ENCODE measurements at places on chromosomes 7 and 10.

DNA sequence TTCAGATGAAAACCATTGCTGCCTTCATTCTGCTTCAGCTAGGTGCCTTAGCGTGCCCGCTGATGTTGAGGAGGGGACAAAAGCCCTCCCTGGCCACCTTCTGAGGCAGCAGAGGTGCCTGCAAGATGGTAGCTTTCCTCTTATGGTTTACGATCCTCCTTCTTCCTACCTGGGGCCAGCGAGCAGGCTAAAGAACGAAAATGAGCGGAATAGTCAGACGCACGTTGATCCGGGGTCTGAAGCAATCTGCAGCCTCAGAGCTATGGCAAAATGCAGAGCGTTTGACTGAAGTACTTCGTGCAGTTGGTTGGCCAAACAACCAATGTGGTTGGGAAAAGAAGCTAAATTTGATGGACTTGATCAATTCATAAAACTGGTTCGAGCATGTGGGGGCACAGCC lies 95.5 kb downstream of the GATA3 start:
- DNase-seq: no peak

DNA sequence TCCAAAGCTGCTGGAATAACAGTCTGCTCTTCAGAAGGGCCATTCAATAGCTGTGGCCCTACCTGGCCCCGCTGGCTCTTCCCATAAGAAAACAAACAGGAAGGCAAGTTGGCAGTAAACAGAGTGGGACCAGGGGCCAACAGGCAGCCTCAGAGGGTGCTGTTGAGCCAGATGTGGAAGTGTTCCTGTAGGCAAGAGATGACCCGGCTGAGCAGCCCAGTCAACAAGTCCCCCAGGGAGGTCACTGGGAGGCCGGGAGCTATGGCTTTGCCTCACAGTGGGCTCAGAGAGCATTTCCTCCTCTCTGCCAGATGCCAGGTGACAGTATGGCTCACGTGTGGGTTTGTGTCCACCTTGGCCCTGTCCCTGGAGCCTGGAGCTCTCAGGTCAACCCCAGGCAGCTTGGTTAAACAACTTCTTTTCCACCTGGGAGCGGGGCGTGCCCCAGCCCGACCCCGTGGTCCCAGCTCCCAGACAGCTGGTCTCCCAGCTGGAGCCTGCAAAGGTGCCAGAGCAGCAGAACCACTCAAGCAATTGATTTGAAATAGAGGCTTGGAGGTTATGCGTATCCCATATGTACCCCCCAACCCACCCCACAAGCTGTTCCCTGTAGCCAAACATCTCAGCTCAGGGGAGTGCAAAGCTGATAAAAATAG lies 33.8 kb upstream of the LOXL4 start:
- no peak for DNase-seq

GRCh38 chr10:94430701-94431100 lies 28.4 kb downstream of the TBC1D12 start:
- no peak for DNase-seq

GRCh38 chr7:30371321-30371720 lies 86.9 kb downstream of the ZNRF2 start:
- DNase-seq: no peak

DNA sequence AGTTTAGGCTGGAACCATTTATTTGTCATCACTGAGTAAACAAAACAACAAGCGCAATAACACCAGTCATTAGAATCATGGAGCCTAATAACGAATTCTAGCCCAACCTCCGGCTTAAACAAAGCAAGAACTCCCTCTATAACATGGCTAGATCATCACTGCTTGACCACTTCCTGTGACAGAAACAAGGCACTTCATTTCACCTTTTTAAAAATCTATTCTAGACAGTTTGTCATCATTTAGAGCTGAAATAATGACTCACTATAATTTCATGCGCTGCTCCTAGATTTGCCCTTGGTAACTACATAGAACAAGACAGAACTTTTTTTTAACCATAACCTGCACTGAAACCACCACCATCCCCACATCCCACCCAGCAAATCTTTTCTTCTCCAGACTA lies 81.3 kb downstream of the OSBPL3 start:
- DNase-seq: no peak

- DNase-seq: no peak
Measured at GRCh38 chr7:65980478-65981250, 1.3 kb downstream of the GUSB start.

DNA sequence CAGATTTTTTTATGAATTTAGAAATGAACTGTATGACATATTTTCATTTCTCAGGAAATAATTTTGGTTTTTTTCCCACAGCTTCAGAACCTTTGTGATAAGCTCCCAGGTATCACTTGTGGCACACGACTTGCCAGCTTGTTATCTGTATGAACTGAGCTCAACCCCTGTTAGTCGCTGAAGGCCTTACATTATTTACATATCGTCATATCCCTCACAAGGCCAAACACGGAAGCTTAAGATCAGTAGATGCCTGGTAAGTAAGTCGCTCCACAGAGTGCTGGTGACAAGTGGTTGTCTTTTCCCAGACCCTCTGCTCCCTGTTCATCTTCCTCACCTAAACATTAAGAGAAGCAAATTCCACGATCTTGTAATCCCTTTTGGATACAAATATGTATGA lies 55.2 kb downstream of the RAPGEF5 start:
- DNase-seq: no peak

- DNase-seq: no peak
Measured at GRCh38 chr7:84647797-84648757, 453.5 kb upstream of the SEMA3A start.

DNA sequence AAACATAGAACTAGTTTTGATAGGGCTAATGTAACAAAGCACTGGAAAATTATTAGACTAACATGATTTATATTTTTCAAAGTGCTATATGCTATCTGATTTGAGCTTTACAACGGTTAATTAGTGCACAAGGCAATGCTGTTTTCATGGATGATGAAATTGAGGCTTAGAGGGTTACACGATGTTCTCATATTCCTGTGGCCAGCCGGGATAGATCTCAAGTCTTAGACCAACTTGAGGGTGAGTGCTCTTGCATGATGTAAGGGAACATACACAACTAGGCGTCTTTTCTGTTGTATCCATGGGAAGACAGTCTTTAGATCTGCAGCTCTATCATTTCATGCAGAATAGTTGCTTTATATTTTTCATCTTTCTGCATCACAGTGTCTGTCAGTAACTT lies 4.1 kb downstream of the PRPF18 start:
- no peak for DNase-seq

- DNase-seq: no peak
Measured at GRCh38 chr7:53306846-53307245, 271.4 kb downstream of the POM121L12 start.

DNA sequence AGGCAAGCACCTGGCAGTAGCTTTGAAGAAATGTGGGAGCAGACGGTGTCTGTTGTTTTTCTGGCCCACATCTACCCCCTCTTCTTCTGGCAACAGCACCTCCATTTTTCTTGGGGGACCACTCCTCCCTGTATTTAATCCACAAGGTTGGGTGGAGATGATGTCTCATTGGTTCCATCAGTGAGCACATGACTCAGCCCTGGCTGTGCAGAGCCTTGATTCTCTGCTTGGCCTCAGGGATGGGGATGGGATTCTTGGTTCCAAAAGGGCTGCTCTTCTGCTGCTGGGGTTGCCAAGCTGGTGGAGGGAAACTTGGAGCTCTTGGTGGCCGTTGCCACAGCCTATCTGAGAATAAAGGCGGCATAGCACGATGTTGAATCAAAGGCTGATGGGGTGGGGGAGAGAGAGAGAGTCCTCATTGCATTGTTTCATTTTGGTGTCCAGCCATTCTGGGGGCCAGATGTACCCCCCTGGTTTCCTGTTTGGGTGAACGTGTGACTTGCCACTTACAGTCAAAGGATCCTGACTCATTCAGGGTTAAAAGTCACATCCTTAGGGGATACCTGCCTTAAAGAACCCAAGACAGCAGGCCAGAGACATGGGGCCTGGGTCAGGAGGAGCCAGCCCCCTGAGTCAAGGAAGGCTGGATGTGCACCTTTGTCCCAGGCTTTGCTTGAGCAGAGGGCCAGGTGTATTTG lies 25.9 kb downstream of the GRK5 start:
- DNase-seq: no peak

DNA sequence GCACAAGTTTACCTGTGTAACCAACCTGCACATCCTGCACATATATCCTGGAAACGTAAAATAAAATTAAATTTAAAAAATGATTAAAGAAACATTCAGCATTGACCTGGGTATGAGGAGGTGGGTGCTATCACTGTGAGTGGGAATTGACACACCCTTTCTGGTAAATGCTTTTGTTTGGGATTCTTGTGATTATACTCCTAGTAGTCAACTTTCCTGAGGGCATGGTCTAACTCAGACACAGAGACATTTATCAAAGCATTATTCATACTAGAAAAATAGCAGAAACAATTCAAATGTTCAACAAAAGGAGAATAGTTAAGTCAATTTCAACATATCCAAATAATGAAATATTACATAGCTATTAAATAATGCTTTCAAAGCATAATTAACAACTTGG lies 44.2 kb downstream of the CNNM2 start:
- no peak for DNase-seq

DNA sequence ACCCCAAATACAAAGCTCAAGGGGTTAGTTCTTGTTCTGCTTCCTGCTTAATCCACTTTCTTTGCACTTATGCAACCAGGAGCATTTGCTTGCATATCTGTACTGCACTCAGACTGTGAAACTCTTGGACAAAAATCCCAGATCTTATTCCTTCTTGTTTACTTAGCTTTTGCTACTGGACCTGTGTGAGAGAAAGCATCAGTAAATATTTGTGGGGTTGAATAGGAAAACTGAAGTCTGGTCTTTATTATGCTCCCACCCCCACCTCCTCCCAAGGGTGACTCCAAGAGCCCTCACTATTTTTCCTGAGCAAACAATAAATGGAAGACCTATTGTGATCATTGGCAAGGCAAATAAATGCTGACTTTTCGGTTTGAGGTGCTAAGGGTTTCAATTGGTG lies 57.1 kb upstream of the VSTM2A start:
- no peak for DNase-seq

DNA sequence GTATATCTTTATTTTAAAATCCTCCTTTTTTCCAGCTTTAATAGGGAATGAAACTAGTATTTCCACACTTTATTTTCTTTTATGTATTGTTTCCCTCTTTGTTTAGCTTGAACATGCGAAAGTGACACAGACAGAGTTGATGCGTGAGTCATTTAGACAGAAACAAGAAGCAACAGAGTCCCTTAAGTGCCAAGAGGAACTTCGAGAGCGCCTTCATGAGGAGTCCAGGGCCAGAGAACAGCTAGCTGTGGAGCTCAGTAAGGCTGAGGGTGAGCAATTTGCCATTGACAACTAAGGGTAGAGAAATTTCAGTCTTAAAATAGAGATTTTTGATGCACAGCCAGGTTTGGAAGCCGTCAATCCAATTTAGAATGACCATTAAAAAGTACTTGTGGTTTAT lies 73.1 kb downstream of the CYP51A1 start:
- DNase-seq: peak; percentile 70

- DNase-seq: no peak
Measured at GRCh38 chr10:113329121-113329596, 223.7 kb upstream of the HABP2 start.

DNA sequence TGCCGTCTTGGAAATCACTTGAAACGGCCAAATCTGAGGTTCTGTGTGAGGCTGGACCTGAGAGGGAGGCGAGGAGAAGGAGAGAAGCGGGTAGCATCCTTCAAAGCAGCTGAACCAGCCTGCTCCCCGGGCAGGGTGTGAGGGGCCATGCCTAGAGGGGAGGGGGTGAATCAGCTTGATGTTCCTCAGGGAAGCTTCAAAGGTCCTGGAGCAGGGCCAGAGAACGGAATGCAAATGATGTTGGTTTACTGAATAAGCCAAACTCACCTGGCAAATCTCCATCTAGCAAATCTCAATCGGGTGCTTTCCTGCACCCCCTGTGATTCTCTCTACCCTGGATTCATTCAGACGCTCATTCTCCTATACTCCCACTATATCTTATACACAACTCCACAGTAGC lies 226.9 kb downstream of the WDR11 start:
- no peak for DNase-seq

GRCh38 chr10:45155784-45156183 lies 155.1 kb downstream of the ZNF22 start:
- no peak for DNase-seq

DNA sequence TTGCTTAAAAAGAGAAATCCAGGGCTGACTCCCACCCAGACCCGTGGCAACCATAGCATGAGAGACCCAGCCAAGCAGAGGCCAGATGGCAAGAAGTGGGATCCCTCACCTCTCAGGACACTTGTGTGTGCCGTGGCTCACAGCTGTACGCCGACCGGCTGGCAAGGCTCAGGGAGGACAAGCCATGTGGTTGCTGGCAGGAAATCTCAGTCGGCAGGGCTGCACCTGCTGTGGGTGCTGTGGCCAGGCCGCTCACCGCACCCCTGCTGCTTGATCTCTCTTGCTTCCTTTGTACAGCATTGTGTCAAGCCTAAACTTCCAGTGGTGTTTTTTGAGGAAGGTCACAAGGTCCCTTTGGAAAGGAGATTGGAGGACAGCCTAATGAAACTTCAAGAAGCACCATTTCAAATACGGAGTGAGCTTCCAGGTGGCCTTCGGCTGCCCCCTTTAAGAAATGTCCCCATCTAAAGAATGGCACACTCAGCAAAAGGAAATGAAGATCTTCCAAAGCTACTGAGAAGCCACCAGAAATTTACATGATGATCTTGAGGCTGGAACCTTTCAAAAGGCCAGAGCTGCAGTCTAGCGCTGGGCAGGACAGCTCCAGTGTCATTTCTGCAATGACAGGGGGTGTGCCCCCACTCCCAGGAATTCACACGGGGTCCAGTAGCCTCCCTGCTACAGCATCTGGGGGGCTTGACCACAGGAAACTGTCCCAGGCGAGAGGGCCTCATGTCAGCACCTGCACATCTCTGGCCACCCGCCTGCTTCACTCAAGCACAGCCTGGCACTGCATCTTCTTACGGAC lies 409.0 kb upstream of the MGMT start:
- no peak for DNase-seq

- no peak for DNase-seq
Measured at GRCh38 chr7:138105221-138105620, 29.0 kb downstream of the AKR1D1 start.

- DNase-seq: no peak
Measured at GRCh38 chr10:15606377-15606776, 113.3 kb downstream of the ITGA8 start.

- no peak for DNase-seq
Measured at GRCh38 chr10:22852712-22853353, 75.0 kb upstream of the ARMC3 start.

- DNase-seq: no peak
Measured at GRCh38 chr10:42960991-42961795, 115.7 kb upstream of the RET start.

DNA sequence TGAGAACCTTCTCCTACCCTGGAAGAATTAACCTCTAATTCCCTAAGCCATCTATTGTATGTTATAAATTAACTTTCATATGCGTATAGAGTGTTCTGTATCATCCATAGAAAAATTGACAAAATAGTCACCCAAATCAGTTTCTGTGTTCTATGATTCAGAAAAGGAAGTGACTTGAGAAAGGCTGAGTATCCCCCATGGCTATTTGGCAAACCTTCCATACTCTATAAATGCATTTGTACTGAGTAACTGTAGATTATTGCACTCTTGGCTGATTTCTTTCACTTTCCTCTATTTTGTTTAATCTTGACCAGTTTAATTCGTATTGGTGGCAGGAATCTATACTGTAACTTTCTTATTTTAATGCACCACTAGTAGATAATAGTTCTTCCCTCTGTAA lies 182.2 kb downstream of the HTR7 start:
- DNase-seq: peak; percentile 64
